Ovary (tissue), 10 donors: ENCODE measurements at places on chromosomes 13 and 19. TPM values are rescaled to one million over a fixed set of nuclear protein-coding genes. Genes with fewer than 3 reads are reported as not detected.

DNA sequence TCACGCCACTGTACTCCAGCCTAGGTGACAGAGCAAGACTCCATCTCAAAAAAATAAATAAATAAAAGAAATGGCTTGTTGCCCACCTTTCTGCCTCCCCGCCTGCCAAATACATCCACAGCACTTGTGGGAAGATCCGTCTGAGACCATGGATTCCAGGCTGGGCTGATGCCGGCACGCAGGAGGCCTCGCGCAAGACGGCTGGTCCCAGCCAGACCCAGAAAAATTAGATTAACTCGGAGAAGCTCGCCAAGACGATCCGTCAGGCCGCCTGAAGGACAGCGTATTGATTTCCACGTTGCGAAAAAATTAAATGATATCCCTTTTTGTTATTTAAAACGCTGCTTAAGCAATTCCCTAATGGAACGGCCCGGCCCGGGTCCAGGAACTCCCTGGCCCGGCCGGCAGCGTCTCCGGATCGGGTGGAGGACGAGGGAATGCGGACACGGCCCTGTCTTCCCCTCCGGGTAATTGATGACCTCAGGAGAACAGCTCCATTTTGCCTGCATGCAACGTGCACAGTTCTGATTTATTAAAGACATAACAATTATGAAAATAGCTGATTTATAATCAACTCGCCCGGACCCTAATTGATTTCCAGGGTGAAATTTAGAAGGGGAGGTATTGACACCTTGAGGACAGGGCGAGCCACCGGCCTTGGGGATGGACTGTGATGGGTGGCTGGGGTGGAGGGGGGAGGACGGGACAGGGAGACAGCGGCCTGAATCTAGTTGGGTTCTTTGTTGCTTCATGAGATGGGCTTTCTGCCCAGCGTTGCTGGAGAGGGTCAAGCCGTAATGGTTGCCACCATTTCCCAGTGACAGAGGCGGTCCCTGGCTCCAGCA is 52.1 kb downstream of the ZNRF4 start:
- DNase-seq: no peak

GRCh38 chr13:53513226-53513625 is 484.6 kb downstream of the OLFM4 start:
- no peak for DNase-seq

- no peak for DNase-seq
These were observed 277.9 kb downstream of the RBM26 start for GRCh38 chr13:79128158-79128557.

The URAD gene
- not detected for total RNA-seq

GRCh38 chr19:35888398-35888797 is 11.9 kb downstream of the NFKBID start:
- no peak for DNase-seq

GRCh38 chr13:35916146-35916545 is 215.0 kb downstream of the DCLK1 start:
- no peak for DNase-seq

The VSIG10L gene
- 5.4 TPM for total RNA-seq

The CFAP97D2 gene
- not detected for total RNA-seq
